ENCODE measurements at places on chromosomes 1 and 21.

DNA sequence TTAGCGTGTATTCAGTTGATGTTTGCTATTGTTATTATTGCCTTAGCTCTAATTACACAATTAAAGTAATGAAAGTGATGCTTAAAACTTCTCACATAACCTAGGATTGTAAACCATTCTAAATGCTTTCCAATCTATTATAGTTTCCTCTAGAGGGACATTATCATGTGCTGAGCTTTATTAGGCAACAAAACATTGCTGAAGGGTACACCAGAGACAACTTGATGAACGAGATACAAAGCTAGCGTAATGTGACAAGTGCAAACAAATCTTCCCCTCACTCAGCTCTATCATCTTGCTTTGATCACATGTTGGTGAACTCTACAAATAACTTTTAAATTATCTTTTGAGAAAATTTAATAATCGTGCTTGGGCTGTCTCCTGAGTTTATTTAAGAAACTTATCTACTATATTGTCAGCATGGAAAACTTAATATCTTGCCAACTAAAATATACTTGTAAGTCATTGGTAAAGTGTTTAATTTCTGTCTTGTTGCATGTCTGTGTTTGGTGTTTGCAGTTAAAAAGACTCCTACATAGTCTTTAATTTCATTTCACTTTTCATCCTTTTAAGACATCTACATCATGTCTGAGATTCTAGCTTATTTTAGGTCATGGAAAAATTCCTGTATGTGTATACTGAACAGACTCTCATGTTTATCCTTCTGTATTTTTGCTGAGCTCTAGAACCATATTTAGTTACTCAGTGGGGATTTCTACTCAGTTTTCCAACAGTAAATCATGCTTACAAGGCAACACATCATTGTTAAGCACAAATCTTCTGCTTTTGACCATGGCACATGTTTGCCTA lies 104.2 kb upstream of the ADAMTS5 start:
- no peak for DNase-seq

GRCh38 chr1:60974524-60975372 lies 107.6 kb upstream of the NFIA start:
- no peak for DNase-seq

- no peak for DNase-seq
These were observed at the start of gene C1orf116 for GRCh38 chr1:207032528-207033017. Gene C1orf116 (minus strand): TSS chr1:207032756. CDS start chr1:207027598, 5,158 bp downstream.

GRCh38 chr1:57112148-57112547 lies 146.3 kb upstream of the C8B start:
- DNase-seq, result no peak

DNA sequence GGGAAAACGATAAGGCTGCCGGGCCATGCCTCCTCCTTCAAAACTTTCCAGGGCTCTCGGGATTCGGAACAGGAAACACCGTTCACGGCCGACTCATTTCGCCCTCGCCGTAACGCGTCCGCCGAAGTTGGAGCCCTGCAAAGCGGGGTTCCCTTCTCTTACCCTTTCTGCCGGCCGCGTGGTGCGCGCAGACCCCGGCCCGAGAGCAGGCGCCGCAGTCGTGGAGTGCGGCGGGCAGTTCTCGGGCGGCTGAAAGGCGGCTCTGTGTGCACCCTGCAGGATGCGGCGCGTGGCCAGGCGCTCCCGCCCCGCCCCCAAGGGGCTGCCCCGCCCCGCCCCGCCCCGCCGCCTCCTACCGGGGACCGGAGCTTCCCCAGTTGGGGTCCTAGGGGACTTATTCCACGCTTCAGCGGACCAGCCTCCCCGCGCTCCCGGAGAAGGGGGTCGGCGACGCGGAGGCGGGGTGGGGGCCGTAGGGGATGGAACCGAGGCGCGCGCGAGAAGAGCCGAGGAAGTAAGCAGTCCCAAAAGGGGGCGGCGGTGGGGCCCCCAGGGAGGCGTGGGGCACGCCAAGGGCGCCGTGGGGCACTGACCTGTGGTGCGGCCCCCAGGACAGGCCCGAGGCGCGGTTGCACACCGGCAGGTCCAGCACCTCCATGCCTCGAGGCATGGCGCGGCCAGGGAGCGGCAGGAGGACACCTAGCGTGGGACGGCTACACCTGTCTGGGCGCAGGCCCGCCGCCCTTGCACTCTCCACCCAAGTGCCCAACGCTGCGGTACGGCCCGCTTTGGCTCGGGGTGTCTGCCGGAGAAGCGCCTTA lies at the start of gene MCOLN2:
MCOLN2 (minus strand) TSS at position 268 of the 821 bp plus-strand sequence; CDS start at position 27, 241 bp downstream.
- peak; percentile 73 for DNase-seq

- DNase-seq, result no peak
These were observed 230.7 kb downstream of the TOMM20 start for GRCh38 chr1:234897754-234898454.
